Fibroblast of villous mesenchyme (primary cell): ENCODE measurements at places on chromosomes 5 and 9. TPM values are rescaled to one million over a fixed set of nuclear protein-coding genes. Genes with fewer than 3 reads are reported as not detected.

DNA sequence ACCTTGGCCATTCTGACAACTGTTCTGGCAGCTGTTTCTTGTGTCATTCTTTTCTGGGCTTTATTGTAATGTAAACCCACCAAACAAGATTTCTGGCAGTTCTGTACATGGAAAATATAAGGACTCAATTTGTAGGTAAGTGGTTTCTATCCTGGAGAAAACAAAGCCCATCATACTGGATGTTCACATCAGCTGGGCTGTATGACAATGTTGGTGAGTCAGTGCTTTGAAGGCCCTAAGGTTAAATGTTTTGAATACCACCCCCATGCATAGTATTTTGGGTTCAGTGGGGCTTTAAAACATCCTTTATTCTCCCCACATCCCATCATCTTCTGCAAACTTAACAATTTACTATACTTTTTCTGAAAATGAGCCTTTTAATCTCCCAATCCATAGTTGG is 52.5 kb downstream of the SH3GL2 start:
- no peak for DNase-seq

GRCh38 chr5:151450605-151451004 is 3.2 kb downstream of the SLC36A1 start:
- DNase-seq: no peak

DNA sequence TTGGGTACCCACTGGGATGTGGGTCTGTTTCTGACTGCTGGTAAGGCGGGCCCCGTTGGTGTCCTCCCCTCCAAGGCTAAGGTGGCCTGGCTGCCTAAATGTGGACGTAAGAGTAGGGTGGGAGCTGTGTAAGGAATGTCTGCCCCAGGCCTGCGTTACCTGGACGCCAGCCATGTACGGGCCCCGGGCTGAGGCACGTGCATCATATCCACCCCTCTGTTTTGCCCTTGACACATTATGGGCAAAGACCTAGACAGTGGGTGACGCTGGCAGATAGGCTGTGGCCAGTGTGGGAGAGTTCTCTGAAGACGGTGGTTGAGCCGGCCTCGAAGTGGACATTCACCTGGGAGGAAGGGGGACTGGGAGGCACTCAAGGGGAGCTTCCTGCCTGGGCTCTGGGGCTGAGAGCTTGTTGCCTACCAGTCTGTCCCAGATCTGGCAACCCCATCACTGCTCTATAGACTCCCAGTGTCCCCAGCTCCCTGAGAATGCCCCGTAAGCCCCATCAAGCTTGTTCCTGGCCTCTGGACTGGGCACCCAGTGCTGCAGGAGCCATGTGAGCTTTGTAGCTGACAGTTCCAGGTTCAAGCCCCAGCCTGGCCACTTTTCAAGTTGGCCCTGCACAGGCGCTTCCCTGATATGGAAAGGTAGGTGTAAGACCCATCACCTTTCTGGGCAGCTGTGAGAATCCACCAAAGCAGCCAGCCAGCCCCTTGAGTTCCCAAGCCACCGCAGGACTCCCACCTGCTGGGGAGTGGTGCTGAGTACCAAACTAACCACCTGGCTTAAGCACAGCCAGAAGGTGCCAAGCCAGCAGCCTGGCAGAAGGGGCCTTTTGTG is 3.2 kb upstream of the PRR7 start:
- DNase-seq: no peak

- DNase-seq: no peak
Observed at GRCh38 chr5:77568555-77568954, 70.0 kb downstream of the OTP start.

The CCIN gene
- total RNA-seq: 0.43 and 2.3 TPM in 2 replicates

The FST gene
- total RNA-seq: 29.8 and 52.5 TPM in 2 replicates

The RMRP gene
- 103,191 and 163,599 TPM in 2 replicates for total RNA-seq
